ENCODE measurements at places on chromosomes 12 and 14. TPM values are rescaled to one million over a fixed set of nuclear protein-coding genes. Genes with fewer than 3 reads are reported as not detected.

Gene MAP3K9
- 0.28 TPM for total RNA-seq

- peaks cover 2% of the 10 kb centered on the region for H3K4me1 ChIP-seq
- peak overlapping the region; percentile 15 for H3K4me3 ChIP-seq
- H3K27ac ChIP-seq = peak overlapping the region; percentile 9
These were observed 58.9 kb upstream of the KITLG start for GRCh38 chr12:88638966-88639760.

DNA sequence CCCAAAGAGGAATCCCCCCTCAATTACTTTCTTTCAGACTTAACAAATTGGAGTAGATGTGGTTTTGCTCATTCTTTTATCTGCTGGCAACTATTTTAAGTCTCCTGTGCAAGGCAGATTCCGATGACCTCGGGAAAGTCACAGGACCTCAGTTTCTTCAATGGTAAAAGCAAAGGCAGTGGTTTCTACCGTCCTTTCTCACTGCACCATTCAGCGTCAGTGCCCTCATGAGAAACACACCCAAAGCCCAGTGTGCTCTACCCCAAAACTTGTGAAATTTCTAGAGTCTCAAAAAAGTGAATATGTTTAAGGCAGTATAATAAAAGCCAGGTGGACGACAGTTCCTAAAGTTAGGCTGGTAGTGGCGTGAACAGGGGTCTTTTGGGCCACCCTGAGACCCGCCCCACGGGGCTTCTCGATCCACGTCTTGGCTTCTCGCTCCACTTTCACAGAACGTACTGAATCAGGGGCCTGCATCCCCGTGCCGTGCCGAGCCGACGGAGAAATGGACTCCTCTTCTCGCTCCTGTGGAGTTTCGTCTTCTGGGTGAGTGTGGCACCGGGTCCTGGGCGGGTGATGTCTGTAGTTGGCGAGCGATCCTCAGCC is 1.3 kb upstream of the ARHGAP5 start:
- peak overlapping the region; percentile 73 for H3K4me3 ChIP-seq
- peak overlapping the region; percentile 81 for H3K27ac ChIP-seq
- DNase-seq = peak; percentile 2
- no peaks in the 10 kb centered on the region for H3K36me3 ChIP-seq
- no peaks in the 10 kb centered on the region for H3K4me1 ChIP-seq
- H3K27me3 ChIP-seq = no peaks in the 10 kb centered on the region

- no peaks in the 10 kb centered on the region for H3K36me3 ChIP-seq
- H3K4me1 ChIP-seq = peaks cover 6% of the 10 kb centered on the region
- H3K4me3 ChIP-seq = no peak overlapping the region
- no peak for DNase-seq
- no peaks in the 10 kb centered on the region for H3K27me3 ChIP-seq
- no peak overlapping the region for H3K27ac ChIP-seq
These were observed 161.2 kb downstream of the TTC8 start for GRCh38 chr14:88985654-88986053.

GRCh38 chr14:101790232-101790631 is 28.7 kb downstream of the PPP2R5C start:
- no peak for DNase-seq
- H3K27me3 ChIP-seq = no peaks in the 10 kb centered on the region
- no peak overlapping the region for H3K4me3 ChIP-seq
- no peak overlapping the region for H3K27ac ChIP-seq
- H3K36me3 ChIP-seq = no peaks in the 10 kb centered on the region

Gene ALX1
- not detected for total RNA-seq

GRCh38 chr14:31957565-31957964 is 119.5 kb upstream of the ARHGAP5 start:
- H3K36me3 ChIP-seq = no peaks in the 10 kb centered on the region
- H3K4me1 ChIP-seq = peaks cover 4% of the 10 kb centered on the region

- no peaks in the 10 kb centered on the region for H3K27me3 ChIP-seq
- H3K4me1 ChIP-seq = peaks cover 15% of the 10 kb centered on the region
- peaks cover 12% of the 10 kb centered on the region for H3K36me3 ChIP-seq
- peak overlapping the region; percentile 55 for H3K27ac ChIP-seq
- peak; percentile 53 for DNase-seq
These were observed 18.4 kb downstream of the USP44 start for GRCh38 chr12:95532851-95533250.

Gene CORO1C
- total RNA-seq = 1,100 TPM

Gene PMEL
- 1.7 TPM for total RNA-seq

DNA sequence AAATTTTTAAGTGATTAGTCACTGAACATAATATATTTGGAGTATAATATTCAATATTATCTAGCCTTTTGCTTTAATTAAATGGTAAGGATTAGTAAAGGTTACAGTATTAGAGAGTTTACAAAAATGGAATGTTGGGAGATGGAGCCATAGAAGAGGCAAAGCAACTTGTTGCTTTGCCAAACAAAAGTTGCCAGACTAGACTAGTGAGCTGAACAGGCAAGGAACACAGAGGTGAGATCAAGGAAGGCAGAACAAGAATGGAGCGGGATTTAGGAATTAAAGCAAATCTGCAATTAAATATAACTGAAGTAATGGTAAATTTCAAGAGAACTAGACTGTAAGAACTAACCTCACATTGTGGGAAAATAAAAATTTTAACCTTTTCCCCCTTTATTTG is 5.1 kb downstream of the ARF6 start:
- H3K27me3 ChIP-seq = no peaks in the 10 kb centered on the region
- H3K4me1 ChIP-seq = peaks cover 2% of the 10 kb centered on the region
- H3K4me3 ChIP-seq = no peak overlapping the region

DNA sequence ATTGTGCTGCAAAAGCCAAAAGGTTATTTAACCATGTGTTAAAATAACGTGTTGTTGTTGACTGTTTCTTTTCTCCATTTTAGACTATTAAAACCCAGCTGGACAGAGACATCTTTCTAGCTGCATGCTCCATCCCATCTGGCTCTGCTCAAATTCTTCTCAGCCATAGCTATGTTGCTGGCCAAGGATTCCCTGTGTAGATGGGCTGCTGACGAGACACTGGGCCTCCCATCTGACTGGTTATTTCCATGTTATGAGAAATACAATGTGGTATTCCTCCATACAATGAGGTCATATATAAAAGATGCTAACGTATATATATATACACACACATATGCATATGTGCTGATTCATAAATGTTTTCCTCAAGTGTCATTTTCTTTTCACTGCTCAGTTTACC is 30.1 kb downstream of the MED13L start:
- H3K36me3 ChIP-seq = no peaks in the 10 kb centered on the region
- no peak overlapping the region for H3K4me3 ChIP-seq
- no peaks in the 10 kb centered on the region for H3K27me3 ChIP-seq
- H3K27ac ChIP-seq = no peak overlapping the region

Gene CDKN3
- 48.9 TPM for total RNA-seq

Gene CABP1
- total RNA-seq = 0.83 TPM

GRCh38 chr12:80443974-80444666 is at the start of gene PTPRQ:
PTPRQ (plus strand) TSS chr12:80444235; CDS start chr12:80444346, 111 bp downstream.
- peak within 1 kb of the TSS; percentile 67 for H3K27ac ChIP-seq
- no peak within 1 kb of the TSS for H3K4me3 ChIP-seq
- H3K4me1 ChIP-seq = peaks cover 4% of the 10 kb centered on the region
- no peaks in the 10 kb centered on the region for H3K36me3 ChIP-seq

DNA sequence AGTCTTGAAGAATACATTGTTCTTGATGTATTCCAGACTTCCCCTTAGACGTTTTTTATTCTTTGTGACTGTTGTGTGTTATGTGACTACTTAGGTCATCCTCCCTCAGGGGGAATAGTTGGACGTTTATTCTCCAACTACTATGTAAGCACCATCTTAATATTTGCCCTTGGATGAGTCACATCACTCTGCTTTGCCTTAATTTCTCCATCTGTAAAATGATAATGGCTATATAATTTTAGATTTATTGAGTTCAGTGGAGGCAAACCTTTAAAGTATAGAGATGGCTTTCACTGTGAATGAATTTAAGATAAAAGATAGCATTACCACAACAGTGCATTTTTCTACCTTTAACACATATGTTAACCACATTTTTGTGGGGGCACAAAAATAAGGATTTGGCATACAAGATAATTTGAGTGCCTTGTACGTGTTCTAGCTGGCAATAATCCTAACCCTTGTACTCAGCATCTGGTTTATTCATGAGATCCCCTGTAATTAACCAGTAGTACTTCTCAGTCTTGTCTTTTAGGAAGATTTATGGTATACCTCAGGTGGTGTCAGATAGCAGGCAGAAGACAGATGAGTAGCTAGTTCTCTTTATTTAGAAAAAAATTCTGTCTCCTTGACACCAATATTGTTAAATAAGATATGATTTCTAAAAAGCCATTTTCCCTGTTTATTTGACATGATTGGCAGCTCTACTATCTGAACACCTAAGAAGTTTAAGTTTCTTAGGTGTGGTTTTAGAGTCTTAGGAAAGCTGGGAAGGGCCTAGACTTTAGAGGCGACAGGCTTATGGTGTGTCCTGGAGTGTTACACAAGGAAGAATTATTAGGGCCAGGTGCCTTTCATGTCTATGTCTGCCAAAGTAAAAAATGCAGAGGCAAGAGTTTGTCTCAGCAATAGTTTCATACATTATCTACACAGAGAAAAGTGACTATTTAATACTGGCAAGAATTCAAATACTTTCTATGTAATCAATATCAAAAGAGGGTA is 152.3 kb downstream of the RAD51B start:
- no peaks in the 10 kb centered on the region for H3K4me1 ChIP-seq
- peak; percentile 37 for DNase-seq
- no peaks in the 10 kb centered on the region for H3K27me3 ChIP-seq
- no peak overlapping the region for H3K27ac ChIP-seq
- H3K4me3 ChIP-seq = no peak overlapping the region

DNA sequence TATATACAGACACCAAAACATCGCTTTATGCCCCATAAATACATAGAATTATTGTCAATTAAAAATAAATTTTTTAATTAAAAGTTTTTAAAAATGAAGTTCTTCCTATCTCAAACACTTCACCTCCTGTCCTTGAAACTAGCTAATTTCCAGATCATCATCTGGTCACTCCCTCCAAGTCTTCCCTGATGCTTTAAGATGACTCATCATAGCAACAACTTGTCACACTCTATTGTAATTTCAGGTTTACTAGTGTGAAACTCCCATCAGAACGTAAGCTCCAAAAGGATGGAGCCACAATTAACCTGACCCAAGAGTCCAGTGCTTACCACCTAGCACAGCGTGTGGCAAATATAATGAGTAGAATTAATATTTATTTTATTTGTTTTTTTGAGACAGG is 16.3 kb downstream of the GXYLT1 start:
- no peaks in the 10 kb centered on the region for H3K27me3 ChIP-seq
- no peaks in the 10 kb centered on the region for H3K36me3 ChIP-seq
- DNase-seq = peak; percentile 46
- peaks cover 5% of the 10 kb centered on the region for H3K4me1 ChIP-seq
- no peak overlapping the region for H3K27ac ChIP-seq
- no peak overlapping the region for H3K4me3 ChIP-seq

DNA sequence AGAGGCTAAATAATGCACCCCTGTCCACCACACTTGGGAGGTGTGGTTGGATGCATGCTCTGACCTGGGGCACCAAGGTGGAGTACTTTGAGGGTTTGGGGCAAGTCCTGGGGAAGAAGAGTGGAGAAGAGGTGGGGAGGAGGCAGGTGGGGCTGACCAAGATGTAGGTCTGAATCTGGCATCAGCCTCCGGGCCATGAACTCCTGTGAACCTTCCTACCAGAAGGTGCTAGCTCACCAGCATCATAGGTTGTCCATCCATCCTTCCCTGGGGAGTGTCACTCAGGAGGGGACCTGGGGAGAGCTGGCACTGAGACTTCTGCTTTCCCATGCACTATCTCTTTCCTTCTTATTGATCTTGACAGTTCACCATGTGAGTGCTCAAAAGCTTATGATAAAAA is 13.6 kb upstream of the EMP1 start:
- no peaks in the 10 kb centered on the region for H3K27me3 ChIP-seq
- no peak overlapping the region for H3K4me3 ChIP-seq
- H3K27ac ChIP-seq = no peak overlapping the region
- H3K36me3 ChIP-seq = no peaks in the 10 kb centered on the region
- DNase-seq = no peak
- peaks cover 25% of the 10 kb centered on the region for H3K4me1 ChIP-seq

- no peaks in the 10 kb centered on the region for H3K36me3 ChIP-seq
- peak; percentile 33 for DNase-seq
- no peak overlapping the region for H3K4me3 ChIP-seq
- peaks cover 17% of the 10 kb centered on the region for H3K27me3 ChIP-seq
- H3K27ac ChIP-seq = no peak overlapping the region
These were observed 24.9 kb downstream of the CRACR2A start for GRCh38 chr12:3727877-3728632.

Gene MCRS1
- total RNA-seq = 72.9 TPM

Gene RNASE3
- total RNA-seq = not detected

DNA sequence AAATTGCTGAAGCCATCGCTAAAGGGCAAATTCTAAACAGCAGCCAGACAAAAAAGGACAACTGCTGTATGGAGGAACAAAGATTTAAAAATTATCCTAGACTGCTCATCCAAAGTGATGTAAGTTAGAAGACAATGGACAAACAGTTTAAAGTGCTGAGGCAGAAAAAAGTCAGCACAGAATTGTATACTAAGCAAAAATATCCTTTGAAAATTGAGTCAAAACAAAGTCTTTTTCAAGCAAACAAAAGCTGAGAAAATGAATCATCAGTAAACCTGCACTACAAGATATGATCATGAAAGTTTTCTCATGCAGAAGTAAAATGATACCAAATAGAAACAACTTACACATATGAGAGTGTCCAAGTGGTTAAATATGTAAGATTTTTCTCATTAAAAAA is 43.6 kb downstream of the EML5 start:
- H3K4me3 ChIP-seq = no peak overlapping the region
- no peaks in the 10 kb centered on the region for H3K27me3 ChIP-seq
- H3K36me3 ChIP-seq = no peaks in the 10 kb centered on the region
- peaks cover 4% of the 10 kb centered on the region for H3K4me1 ChIP-seq
- no peak overlapping the region for H3K27ac ChIP-seq

Gene MYH6
- total RNA-seq = not detected
